Calu3 (cell line): ENCODE measurements at places on chromosomes 7 and 10. TPM values are rescaled to one million over a fixed set of nuclear protein-coding genes. Genes with fewer than 3 reads are reported as not detected.

- no peak overlapping the region for H3K27ac ChIP-seq
- H3K4me1 ChIP-seq, result peaks cover 19% of the 10 kb centered on the region
- H3K27me3 ChIP-seq, result no peaks in the 10 kb centered on the region
- DNase-seq, result no peak
- peaks cover 5% of the 10 kb centered on the region for H3K36me3 ChIP-seq
Observed at GRCh38 chr10:122348935-122349361, 25.6 kb upstream of the PLEKHA1 start.

- H3K36me3 ChIP-seq, result no peaks in the 10 kb centered on the region
- DNase-seq, result no peak
- no peaks in the 10 kb centered on the region for H3K4me1 ChIP-seq
- no peaks in the 10 kb centered on the region for H3K27me3 ChIP-seq
Observed at GRCh38 chr7:1899951-1900762, 230.1 kb downstream of the ELFN1 start.

Gene CALML3
- not detected in 2 replicates for total RNA-seq

Gene TWIST1
- 2.4 and 2.9 TPM in 2 replicates for total RNA-seq
